ENCODE measurements at places on chromosomes 2 and 18. TPM values are rescaled to one million over a fixed set of nuclear protein-coding genes. Genes with fewer than 3 reads are reported as not detected.

Gene SPHKAP
- total RNA-seq = 61.2 TPM

DNA sequence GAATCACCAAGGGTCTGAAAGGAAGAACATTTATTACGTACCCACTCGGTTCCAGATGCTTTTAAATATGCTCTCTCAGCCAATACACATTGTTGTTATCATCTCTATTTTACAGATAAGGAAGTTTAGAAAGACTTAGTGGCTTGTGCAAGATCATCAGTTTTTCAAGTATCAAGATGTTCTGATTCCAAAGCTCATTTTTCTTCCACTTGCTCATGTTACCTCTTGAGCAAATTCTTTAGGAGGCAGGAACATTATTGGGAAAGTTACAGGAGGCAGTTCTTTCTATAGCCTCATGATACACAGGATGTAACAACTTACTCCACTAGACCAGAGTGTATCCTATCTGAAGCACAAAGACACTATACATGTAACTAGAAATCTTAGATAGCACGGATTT is 65.0 kb upstream of the MMADHC start:
- no peak for DNase-seq

- no peak for DNase-seq
Measured at GRCh38 chr2:118846953-118847761, at the start of gene EN1. Gene EN1 (minus strand): TSS chr2:118847648. CDS start chr2:118847167, 481 bp downstream.

DNA sequence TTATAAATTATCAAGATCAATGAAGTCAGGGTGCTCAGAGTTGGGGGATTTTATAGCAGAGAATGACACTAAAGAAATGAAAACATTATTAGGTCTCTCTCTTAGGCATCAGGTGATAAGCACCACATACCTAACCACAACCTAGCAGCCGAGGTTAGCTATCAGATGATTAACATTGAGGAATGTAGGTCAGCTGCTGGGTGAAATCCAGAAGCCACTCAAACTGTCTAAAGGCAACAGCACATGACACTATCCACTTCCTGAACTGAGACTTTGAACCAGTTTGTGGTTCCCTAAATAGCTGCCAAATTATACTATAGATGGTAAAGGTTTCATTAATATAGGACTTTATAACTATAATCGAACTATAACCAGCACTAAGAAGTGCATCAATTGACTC is 4.7 kb downstream of the EPG5 start:
- no peak for DNase-seq

DNA sequence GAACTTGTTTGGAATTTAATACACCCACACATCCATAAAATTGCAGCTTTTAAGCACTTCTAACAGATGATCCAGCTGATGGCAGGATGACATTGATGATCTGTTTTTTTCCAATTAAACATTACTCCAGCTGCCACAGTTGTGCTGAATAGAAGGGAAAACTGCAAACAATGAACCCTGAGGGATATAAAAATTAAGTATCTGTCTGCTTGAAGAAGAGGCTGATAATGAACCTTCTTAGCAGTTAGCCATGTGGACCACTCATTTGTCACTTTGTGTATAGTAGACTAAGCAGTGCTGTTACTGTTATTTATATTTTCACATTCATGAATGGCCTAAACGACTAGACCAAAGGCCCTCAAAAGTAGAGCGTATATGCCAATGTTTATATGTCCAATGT is 1201.0 kb upstream of the LRRTM1 start:
- DNase-seq = no peak

DNA sequence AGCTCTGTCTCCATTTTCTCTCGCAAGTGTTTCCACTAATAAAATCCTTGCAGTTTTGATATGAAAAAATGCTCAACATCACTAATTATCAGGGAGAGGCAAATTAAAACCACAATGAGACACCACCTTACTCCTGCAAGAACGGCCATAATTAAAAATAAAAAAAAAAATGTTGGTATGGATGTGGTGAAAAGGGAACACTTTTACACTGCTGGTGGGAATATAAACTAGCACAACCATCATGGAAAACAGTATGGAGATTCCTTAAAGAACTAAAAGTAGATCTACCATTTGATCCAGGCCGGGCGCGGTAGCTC is 49.8 kb upstream of the GREB1L start:
- DNase-seq = no peak

Gene AQP12B
- not detected for total RNA-seq

DNA sequence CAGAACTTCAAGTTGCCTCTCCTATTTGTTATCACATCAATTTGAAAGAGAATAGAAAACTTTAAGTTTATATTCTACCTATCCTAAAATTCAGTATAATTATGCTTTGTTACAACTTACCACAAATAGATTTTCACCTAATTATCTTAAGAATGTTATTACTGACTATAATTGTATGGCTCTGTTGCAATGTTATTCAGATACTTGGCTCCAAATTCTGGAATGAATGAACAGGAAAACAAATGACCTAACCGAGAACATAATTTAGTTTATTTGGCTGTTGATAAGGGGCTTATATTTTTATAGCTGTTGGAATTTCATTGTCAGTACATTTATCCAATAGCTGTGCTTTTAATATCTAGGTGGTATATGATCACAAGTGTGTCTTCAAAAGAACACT is 173.2 kb upstream of the GULP1 start:
- DNase-seq = no peak

GRCh38 chr2:71453404-71454220 is at the start of gene DYSF:
Gene DYSF (plus strand): TSS chr2:71453561.
- DNase-seq = peak; percentile 92

Gene CCBE1
- 0.05 TPM for total RNA-seq

Gene KLHL14
- total RNA-seq = 0.11 TPM
